AG09319 (cell line): ENCODE measurements at places on chromosomes 6 and 20.

GRCh38 chr6:56435326-56435725, 187.9 kb upstream of the COL21A1 start:
- DNase-seq = no peak

DNA sequence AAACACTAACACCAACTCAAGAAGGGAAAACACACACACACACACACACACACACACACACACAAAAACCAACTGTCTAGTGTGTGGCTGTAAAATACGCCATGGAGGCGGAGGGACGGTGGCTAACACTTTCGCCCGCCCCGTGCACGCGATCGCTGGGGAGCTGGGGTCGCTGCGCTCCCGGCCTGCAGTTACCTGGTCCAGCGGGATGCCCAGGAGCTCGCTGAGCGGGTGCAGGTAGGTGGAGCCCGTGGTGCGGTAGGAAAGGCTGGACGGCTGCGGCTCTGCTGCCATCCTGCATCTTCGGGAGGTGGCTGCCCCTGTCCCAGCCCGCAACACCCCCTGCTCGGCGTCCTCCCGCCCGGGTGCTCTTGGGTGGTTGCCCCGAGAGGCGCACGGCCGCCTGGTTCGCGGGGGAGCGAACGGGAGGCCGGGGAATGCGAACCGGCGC, 303 bp downstream of the MBOAT1 start:
- DNase-seq = no peak

DNA sequence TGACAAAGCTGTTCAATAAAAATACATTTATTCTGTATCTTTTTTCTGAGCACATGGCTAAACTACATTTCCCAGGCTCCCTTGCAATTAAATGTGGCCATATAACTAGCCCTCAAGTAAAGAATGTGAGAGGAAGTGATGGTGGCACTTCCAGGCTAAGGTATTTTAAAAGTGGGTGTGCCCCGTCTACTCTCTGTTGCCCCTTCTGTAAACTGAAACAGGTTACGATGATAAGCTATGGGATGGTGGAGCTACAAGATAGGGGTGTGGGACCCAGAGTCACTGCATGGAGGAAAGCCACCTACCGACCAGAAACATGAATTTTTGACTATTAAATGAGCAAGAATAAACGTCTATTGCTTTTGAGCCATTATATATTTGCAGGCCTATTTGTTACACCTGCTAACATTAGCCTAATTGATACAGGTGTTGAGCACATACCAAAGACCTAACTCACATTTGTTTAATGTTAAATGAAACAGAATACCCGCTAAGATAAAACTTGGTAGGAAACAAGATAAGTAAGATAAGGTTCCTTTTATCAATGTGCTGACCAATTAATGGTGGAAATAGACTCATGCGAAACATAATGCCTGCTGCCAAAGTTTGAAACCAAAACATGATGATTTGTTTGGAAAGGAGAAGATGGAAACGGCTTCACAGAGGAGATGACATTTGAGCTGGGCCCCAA, 3.1 kb downstream of the FYN start:
- DNase-seq = no peak

GRCh38 chr20:2984956-2985661, 58.3 kb upstream of the GNRH2 start:
- no peak for DNase-seq

- peak; percentile 73 for DNase-seq
Observed at GRCh38 chr6:151179321-151179720, 60.4 kb upstream of the AKAP12 start.

- DNase-seq = no peak
Observed at GRCh38 chr20:48017509-48017908, 232.2 kb upstream of the SULF2 start.

GRCh38 chr20:1616858-1617434, 2.9 kb downstream of the SIRPB1 start:
- DNase-seq = no peak

- DNase-seq = no peak
Observed at GRCh38 chr6:132316970-132317369, 84.3 kb downstream of the MOXD1 start.

DNA sequence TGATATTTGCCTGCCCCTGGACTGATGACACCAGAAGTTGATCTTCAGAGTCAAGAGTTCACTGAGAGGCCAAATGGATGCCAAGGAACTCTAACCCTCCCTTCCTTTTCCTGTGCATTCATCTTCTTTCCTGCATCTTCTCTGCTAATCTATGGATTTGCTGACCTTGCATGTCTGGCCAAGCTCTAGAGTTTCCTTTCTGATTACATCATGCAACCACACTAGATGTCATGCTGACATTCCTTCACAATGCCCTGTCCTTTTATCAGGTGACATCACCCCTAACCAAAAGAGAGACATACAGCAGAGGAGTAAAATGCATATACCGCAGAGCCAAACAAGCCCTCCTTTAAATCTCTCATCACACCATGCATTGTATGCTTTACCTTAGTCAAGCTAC, 487.6 kb downstream of the TFAP2A start:
- no peak for DNase-seq

DNA sequence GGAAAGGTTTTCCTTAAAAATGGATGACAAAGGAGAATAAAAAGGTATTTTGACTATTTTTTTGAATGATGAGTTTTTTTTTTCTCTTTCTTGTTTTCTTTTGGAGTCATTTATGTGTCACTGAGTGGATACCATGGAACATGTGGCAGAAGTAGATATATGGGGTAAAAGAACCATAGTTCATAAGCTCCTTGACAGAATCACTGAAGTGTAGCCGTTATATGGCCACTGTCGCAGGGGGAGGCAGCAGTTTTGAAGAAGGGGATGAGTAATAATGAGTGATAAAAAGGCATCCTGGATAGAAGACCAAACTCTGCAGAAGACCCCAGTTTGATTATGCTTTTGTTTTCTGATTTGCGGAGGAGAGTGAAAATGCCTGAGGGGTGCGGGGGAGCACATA, 15.5 kb downstream of the PTPN1 start:
- no peak for DNase-seq

GRCh38 chr6:89596056-89596455, 42.5 kb downstream of the LYRM2 start:
- no peak for DNase-seq

GRCh38 chr20:37179683-37180524, 556 bp upstream of the MROH8 start:
- no peak for DNase-seq

DNA sequence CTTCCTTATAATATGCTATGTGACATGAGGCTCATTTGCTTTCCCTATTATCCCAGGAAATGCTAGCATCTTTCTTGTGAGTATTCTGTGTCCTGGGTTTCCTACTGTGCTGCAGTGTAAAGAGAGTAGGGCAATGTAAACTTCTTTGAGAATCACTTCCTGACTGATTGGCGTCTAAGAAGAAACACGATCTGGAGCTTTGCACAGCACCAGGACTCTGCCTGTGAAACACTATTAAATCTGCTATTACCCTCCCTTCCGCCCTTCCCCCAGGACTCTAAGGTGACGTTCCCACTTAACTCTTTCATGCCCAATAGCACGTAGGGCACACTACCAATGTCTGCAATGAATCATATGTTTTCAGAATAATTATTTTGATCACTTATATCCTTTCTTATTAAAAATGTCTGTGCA, 607.3 kb upstream of the CITED2 start:
- no peak for DNase-seq

DNA sequence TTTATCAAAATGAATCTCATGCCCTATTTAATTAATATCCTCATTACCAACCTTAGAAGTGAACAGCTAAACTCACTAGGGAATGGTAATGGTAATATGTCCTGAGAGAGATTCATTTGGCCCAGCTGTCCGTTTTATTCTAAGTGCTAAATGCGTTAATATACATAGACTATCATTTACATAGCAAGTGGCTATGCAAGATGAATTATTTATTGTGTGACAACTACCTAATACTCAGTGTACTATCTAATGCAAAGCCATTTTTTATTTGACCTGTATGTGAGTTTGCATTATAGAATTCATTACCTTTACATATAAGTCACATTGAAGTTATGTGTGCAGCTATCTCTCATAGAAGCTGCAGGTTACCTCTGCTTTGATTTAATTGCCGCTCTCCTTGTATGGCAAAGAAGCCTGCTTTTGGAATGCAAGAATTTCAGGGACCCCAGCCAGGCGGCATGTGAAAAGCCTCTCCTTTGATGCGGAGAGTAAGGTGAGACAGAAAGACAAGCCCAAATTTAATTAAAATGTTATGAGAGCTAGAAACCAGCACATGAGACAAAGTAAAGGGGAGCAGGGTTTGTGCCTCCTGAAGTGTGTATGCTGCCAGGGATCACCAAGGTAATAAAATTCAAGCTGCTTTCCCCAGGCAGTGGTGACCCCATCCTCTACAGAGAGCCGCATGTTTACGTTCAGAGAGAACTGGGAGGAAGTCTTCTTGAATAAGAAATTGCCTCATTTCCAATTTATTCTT, 693.0 kb upstream of the MAP3K7 start:
- DNase-seq = no peak

DNA sequence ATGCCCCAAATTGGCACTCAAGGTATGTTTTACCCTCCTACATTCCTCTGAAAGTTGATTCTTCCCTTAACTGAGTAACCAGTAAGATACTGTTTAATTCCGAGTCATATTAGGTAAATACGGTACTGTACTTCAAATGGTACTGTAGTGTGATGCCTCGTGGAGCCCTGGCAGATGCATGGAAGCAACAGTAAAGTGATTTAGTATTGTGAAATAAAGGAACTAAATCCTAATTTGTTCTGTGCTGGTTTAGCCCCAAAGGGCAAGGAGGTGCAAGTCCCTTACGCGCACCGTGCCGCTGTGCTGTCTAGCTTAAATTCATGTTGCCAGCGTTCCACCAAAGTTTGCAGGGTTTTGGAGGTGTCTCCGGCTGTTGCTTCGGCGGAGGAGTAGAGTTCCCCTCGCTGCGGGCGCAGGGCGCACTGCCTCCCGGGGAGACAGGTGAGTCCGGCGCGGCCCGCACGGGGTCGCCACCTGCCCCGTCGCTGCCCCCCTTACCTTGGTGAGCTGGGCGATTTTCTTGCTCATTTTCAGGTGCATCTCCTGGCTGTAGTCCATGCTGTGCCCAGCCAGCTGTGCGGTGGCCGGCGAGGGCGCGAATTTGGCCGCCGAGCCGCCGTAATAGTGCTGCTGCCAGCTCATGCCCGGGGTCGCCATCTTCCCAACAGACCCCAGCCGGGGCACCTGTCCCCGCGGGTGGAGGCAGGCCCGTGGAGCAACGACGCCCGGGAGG, 655 bp downstream of the FAM184A start:
- DNase-seq = no peak
